ENCODE measurements at places on chromosomes 12 and 14.

DNA sequence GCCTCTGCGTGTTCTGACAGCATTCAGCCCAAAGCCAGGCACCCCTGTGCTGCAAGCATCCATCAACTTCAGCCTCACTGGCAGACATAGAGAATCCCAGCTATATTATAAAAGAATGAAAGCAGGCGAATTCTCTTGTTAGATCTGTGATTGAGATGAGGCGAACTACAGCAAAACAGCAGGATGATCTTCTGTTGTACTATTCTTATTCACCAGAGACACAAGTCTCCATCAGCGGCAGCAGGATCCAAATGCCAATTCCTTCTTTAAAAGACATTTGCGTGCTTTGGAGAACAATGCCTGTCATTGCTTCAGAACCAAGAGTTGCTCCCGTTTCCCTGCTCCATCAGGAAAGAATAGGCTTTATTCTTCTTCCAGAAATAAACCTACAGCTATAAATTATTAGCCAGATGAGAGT lies 188.9 kb downstream of the SLC41A2 start:
- DNase-seq: no peak

GRCh38 chr12:62581288-62582064 lies 114.8 kb downstream of the MON2 start:
- DNase-seq: no peak

- no peak for DNase-seq
Measured at GRCh38 chr12:130715998-130716968, at the start of gene RIMBP2. TSS of gene RIMBP2 (minus strand) at chr12:130716299. CDS start at chr12:130479013, 237,286 bp downstream.

- no peak for DNase-seq
Measured at GRCh38 chr12:122990961-122991622, 10.6 kb downstream of the ARL6IP4 start.

DNA sequence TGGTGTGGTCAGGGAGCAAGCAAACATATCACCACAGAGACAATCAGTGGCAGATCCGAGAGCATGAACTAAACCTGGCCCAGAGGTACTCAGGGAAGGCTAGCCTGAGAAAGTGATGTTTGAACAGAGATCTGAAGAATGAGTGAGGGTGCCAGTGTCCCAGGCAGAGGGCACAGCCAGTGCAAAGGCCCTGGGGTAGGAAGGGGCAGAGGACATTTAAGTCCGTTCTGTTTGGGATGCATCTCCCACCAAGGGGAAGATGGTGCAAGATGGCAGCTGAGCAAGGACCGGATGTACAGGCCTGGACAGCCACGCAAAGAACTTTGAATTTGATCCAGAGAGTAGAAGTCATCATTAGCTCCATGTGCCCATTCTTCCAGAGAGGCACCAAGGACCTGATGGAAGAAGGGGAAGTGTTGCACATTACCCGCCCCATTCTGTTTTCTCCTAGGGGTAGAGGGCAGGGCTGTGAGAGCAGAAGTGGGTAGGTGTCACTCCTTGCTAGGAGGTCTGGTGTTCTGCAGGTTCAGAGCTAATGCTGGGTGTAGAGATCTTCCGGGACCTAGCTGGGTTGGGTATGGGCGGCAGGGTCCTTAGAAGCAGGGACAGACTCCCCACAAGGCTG lies 3.9 kb downstream of the DTX1 start:
- DNase-seq: no peak

GRCh38 chr12:88360343-88360742 lies 218.2 kb downstream of the TMTC3 start:
- DNase-seq: no peak

DNA sequence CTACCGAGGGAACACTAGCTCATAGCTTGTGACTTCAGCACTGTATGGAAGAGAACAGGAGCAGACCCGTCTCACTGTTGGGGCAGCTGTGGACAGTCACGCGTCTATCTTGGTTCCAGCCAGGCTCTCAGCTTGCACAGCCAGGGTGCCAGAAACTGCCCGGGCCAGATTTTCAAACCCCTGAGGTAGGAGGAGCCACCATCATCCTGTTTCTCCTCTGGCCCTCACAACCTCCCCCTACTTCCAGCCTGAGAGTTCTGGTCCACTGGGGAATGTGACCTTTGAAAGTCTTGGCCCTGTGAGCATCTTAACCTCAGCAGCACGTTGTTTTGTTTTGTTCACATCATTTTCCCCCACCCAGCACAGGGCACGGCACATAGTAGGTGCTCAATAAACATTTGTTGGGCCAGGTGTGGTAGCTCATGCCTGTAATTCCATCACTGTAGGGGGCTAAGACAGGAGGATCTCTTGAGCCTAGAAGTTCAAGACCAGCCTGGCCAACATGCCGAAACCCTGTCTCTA lies 50.4 kb downstream of the PSMA6 start:
- no peak for DNase-seq
